ENCODE measurements at places on chromosomes 2 and 18. TPM values are rescaled to one million over a fixed set of nuclear protein-coding genes. Genes with fewer than 3 reads are reported as not detected.

The RAPGEF4 gene
- total RNA-seq, result 27.5 TPM

The FAP gene
- total RNA-seq, result 1.3 TPM

The G6PC2 gene
- total RNA-seq, result not detected

The FECH gene
- total RNA-seq, result 20.7 TPM

The CROCC2 gene
- total RNA-seq, result under 0.01 TPM

The CACNB4 gene
- total RNA-seq, result 132 TPM

The TACR1 gene
- total RNA-seq, result 0.94 TPM

The GCG gene
- not detected for total RNA-seq

The ABCB11 gene
- total RNA-seq, result 1.6 TPM

The MC2R gene
- not detected for total RNA-seq

The SERPINB2 gene
- not detected for total RNA-seq

The KIF1A gene
- total RNA-seq, result 300 TPM
